ENCODE measurements at places on chromosomes 12 and 14.

- DNase-seq = no peak
Observed at GRCh38 chr12:76948879-76949278, 70.1 kb upstream of the CSRP2 start.

DNA sequence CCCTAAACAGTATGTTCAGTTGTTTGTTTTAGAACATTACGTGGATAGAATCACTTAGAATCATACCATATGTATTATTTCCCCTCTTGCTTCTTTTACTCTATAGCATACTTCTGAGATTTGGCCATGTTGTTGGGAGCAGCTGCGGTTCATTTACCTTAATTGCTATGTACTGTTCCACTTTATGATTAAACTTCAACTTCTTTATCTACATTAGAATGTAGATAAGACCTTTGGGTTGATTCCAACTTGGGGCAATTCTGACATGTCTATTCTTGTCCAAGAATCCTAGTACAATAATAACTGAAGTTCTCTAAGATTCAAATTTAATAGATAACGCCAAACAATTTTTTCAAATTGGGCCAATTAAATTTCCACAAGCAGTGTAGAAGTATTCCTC lies 80.7 kb downstream of the GRIN2B start:
- DNase-seq = no peak

- DNase-seq = no peak
Observed at GRCh38 chr14:22481546-22481945, 107.5 kb downstream of the DAD1 start.

- DNase-seq = no peak
Observed at GRCh38 chr12:42935090-42935489, 345.5 kb upstream of the PRICKLE1 start.

- no peak for DNase-seq
Observed at GRCh38 chr12:40192704-40193255, 32.0 kb upstream of the LRRK2 start.
